ENCODE measurements at places on chromosomes 11 and 22.

DNA sequence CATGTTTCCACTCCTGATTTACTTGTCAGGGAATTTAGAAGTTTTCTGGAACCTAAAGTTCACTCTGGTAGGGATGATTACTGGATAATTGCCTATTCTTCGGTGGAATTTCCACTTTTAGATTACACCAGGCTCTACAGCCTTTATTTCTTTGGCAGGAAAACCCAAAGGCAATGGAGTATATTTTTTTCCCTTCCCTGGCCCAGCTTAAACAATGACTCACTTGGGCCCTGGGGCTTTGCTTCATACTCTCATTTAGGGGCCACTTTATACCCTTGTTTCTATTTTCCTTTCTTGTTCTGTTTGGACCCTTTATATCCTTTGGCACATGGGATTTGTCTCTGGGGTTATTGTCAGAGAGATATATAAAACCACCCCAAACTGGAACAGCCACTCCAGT lies 114.7 kb downstream of the CSTPP1 start:
- DNase-seq = no peak

GRCh38 chr11:2885017-2885677 lies 428 bp downstream of the CDKN1C start:
- DNase-seq = peak; percentile 84

DNA sequence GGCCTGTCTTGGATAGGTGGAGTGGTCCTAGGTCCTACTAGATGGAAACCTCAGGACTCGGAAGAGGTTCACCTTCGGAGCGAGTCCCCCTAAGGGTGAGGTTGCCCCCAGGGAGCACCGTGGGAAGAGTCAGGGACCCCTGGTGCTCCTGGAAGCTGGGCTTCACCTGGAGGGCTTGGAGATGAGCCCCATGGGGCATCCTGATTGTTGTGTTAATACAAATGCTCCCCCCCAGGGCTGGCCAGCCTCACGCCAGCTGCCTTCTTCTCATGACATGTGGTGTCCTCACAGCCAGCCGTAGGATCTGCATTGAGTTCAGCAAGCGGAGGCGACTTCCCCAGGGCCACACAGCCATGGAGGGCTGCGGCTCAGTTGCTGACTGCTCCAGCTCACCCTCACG lies 1487.5 kb downstream of the BRD1 start:
- no peak for DNase-seq

GRCh38 chr22:43478621-43479300 lies 66.9 kb downstream of the MPPED1 start:
- no peak for DNase-seq

DNA sequence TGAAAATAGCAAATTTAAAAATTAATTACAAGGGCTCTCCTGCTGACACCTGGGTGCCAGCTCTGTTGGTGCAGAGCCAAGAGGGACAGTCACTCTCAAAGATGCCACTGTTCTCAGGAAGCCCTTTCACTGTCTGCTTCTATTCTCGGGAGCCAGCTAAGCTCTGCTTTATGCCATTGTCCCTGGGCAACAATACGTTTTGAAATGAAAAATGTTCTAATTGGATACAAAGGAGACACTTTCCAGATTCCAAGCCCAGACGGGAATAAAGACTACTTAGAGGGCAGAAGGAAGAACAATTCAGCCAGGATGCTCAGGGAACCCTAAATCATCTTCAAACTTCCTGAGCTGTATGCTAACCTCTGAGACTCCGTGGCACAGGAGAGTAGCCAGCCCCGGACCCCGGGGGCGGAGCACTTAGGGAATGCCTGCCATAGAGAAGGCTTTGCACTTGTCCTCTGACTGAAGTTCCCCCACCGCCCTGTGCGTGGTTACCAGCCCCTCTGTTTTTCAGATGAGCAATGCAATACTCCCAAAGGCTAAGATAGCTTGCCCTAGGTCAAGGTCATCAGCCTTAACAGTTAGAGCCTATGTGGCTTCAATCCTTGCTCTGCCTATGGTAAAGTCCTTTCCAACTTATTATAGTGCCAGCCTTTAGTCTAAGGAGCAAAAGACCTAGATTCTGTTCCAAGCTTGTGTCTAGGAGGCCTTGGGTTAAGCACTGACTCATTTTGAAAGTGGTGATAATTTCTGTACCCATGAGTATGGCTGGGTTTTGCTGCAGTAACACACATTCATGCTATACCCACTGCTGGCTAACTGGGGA lies 150.9 kb downstream of the CACNA1I start:
- peak; percentile 14 for DNase-seq
